Fibroblast of skin of left quadriceps (primary cell): ENCODE measurements at places on chromosomes 16 and 17.

DNA sequence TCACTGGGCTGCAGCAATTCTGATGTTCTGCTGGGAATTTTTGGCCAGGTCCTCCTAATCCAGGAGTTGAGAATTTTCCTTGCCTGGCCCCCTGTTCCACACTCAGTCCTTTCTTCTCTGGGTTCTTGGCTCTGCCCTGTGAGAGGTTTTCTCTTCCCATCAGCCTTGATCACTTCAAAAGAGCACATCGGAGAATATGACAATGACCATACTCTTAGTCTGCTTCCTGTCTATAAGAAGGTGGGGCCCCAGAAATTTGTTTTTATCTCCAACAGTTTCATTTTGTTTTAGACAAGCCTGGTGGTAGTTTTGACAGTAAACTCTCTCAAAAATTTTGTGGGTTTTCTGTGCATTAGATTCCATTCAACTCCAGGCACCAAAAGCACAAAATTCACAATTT is 70.7 kb downstream of the C17orf67 start:
- no peak for DNase-seq

DNA sequence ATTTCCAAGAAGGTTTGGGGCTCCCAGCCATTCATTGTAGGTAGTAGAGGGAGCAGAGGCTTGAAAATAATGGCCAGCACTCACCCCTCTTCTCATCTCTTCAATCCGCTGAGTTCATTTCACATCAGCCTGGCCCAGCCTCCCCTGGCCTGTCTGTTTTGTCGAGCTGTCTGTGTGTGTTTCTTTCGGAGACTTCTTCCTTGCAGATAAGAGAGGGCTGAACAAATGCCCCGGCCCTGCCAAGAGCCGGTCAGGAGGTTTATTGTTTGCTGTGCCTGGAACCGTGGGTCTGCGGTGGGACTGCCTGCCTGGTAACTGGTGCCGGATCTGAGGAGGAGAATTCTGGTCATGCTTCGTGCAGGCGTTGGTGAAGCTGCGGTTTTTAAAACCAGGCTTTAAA is 3.4 kb downstream of the VPS4A start:
- no peak for DNase-seq

- DNase-seq, result no peak
These were observed 2.6 kb downstream of the ATXN7L3 start for GRCh38 chr17:44197107-44197506.

DNA sequence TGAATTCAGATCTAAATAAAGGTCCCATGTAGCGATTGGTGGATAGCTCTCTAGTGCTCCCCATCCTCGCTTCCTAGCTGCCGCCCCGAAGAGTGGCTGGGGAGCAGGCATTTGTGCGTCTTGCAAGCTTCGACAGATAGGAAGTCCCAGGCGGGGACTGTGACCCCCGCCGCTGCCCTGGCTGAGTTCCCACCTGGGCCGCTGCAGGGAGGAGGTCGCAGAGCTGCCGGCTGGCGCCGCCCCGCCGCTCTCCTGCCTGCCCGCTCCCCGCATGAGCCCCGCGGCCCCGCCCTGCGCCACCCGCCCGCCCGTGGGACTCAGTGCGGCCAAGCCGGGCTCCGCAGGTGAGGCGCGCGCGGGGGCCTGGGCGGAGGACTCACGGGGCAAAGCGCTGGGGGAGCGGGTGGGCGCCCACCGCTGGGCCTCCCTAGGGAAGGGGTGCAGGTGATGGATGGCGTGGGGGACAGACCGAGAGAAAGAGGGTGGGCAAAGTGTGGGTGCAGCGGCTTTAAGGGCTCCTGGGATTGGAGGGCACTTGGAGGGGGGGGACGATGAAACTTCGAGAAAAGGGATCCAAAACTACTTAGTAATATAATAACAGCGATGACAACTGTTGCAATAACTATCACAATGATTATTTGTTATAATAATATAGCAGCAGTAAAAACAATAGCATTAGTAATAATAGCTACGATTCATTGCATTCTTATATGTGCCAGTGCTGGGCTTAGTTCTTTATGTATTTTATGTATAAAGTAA is at the start of gene OTOA:
TSS of gene OTOA (plus strand) at position 80 of the 759 bp plus-strand sequence. CDS start 14,547 bp downstream, outside the sequence.
- no peak for DNase-seq

GRCh38 chr16:69040144-69040909 is 65.1 kb upstream of the HAS3 start:
- no peak for DNase-seq

- DNase-seq, result no peak
These were observed 1.8 kb downstream of the FLII start for GRCh38 chr17:18256776-18257175.

DNA sequence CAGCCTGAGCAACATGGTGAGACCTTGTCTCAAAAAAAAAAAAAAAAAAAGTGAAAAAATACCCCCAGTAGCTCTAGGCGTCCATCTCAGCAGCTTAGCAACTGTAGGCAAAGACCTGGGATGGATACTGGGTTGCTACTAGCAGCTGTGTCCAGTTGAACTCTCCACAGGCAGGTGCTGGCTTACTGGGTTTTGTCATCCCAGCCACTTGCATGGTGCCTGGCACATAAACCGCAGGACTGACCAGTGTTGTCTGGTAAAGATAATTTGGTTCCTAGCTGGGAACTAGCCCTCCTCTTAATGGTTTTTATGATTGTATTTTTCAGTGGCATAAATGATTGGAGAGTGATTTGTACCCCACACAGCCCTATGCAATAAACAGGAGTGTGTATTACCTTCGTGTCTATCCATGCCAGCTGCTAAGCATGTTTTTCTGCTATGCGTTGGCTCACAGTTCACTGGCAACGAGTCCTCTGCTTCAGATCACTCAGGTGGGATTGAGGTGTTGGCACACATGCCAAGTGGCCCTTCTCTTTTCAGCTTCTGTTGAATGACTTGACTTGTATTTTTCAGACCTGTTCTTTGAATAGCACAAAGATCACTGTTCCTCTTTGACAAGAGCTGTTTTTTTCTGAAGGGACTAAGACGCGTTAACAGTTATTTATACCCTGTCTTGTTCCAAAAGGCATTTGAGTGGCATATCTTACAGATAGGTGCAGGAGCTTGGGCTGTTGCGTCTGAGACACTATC is 352.9 kb downstream of the SNX29 start:
- DNase-seq, result no peak

GRCh38 chr17:75877752-75878173 is 618 bp downstream of the TRIM47 start:
- no peak for DNase-seq

- no peak for DNase-seq
These were observed 34.9 kb downstream of the USP31 start for GRCh38 chr16:23114131-23114904.

- DNase-seq, result no peak
These were observed 1.7 kb upstream of the AKTIP start for GRCh38 chr16:53504665-53505064.

- no peak for DNase-seq
These were observed 66.1 kb downstream of the AXIN2 start for GRCh38 chr17:65495122-65496055.
